Stimulated activated CD4-positive, alpha-beta T cell treated with anti-CD3 and anti-CD28 coated beads, Interleukin-4, amount 100 ng/mL, for 48 hours (primary cell): ENCODE measurements at places on chromosomes 4 and X.

DNA sequence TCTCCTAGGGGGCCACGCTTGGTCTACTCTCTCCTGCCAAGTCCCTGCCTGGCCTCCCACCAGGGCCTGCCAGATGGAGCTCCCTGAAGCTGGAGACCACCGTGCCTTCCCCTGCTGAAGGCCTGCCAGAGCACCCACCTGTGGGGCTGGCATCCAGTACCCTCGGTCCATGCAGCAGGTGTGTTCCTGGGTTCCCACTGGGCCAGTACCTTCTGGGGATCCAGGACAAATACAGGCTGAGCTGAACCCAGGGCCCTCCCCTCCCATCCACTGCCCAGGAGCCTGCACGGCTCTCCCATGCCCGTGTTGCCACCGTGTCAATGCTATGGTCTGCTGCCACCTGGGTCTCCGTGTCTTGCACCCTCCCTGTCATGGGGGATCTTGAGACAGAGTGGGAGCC lies 68.8 kb downstream of the ABLIM2 start:
- no peak for DNase-seq

- DNase-seq = no peak
Observed at GRCh38 chr4:151668689-151669402, 92.0 kb downstream of the GATB start.

DNA sequence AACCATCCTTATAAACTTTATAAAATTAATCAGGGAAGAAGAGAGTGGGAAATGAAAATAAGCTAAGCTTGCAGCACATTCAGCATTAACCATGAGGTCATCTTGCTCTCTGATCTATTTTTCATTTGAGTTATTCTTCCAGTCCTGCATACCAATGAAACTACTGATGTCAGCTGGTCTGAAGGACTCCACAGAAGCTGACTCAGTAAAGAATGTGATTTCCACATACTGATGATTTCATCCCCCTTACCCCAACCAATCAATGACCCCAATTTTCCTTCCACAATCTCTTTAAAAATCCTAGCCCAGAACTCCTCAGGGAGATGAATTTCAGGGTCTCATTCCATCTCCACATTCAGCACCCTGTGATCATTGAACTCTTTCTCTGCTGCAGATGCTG lies 18.8 kb upstream of the DSPP start:
- DNase-seq = no peak

GRCh38 chr4:123232439-123232838 lies 164.2 kb upstream of the SPRY1 start:
- no peak for DNase-seq

GRCh38 chr4:122928930-122929329 lies 6.5 kb upstream of the NUDT6 start:
- no peak for DNase-seq

GRCh38 chr4:85964298-85964697 lies 395.6 kb downstream of the MAPK10 start:
- no peak for DNase-seq

- no peak for DNase-seq
Observed at GRCh38 chrX:29941287-29941686, 274.1 kb upstream of the MAGEB2 start.

- DNase-seq = no peak
Observed at GRCh38 chr4:24470666-24471485, 113.5 kb downstream of the DHX15 start.

DNA sequence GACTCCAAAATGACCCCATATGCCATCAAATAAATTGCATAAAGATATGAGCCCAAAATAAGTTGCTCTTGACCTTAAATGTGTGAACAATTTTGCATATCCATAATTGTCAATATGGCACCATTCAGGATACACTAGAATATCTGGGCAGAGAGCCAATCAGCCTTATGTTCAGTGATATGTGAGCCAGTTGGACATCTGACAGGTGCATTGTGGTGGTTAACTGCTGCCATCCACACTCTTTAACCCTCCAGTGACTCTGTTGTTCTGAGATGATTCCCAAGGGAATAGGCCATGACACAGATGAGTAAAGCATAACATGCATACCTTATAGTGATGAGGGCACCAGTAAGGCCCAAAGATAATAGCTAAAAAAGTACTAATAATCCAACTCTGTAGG lies 500.1 kb downstream of the PCDH18 start:
- no peak for DNase-seq

GRCh38 chr4:176002007-176002613 lies 63.5 kb upstream of the WDR17 start:
- DNase-seq = no peak

DNA sequence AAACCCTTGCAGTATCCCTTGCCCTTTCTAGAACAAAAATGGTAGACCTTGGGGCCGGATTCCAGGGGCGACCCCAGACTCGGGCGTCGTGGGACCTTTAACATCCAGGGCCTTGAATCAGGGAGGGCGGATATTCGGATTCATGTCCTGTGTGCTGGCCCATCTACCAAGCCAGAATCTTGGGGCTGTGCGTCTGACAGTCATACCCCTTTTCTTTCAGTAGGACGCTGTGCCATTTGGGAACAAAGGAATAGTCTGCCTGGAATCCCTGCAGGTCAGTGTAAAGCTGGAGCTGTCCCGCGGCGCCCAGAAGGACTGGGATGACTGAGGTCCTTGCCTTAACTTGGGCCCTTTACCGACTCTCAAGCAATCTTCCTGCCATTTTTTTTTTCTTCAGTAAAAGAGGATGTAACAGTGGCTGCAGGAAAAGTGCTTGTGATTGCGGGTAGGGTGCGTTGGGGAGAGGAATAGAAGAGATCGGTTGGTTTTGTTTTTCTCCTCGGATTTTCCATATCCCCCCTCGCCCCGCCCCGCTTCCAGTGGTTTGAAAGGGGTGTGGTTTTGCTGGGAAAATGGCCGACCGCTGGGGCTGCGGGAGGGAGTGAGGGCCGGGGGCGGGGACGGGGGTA lies 518 bp downstream of the ARMCX1 start:
- no peak for DNase-seq
